K562 (cell line): ENCODE measurements at places on chromosomes 12 and 14.

DNA sequence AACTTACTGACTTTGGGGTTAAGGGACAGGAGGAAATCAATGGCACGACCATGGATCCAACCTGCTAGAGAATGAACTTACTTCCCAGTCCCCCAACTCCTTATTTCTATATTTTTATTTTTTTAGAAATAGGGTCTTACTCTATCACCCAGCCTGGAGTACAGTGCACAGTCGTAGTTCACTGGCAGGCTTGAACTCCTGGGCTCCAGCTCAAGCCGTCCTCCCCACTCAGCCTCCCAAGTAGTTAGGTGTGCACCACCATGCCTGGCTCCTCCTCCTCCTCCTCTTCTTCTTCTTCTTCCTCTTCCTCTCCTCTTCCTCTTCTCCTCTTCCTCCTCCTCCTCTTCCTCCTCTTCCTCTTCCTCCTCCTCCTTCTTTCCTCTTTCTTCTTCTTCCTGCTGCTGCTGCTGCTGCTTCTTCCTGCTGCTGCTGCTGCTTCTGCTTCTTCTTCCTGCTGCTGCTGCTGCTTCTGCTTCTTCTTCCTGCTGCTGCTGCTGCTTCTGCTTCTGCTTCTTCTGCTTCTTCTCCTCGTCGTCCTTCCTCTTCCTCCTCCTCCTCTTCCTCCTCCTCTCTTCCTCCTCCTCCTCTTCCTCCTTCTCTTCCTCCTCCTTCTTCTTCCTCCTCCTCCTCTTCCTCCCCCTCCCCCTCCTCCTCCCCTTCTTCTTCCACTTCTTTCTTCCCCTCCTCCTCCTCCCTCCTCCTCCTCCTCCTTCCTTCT, 390.1 kb upstream of the RGS6 start:
- no peak for DNase-seq

DNA sequence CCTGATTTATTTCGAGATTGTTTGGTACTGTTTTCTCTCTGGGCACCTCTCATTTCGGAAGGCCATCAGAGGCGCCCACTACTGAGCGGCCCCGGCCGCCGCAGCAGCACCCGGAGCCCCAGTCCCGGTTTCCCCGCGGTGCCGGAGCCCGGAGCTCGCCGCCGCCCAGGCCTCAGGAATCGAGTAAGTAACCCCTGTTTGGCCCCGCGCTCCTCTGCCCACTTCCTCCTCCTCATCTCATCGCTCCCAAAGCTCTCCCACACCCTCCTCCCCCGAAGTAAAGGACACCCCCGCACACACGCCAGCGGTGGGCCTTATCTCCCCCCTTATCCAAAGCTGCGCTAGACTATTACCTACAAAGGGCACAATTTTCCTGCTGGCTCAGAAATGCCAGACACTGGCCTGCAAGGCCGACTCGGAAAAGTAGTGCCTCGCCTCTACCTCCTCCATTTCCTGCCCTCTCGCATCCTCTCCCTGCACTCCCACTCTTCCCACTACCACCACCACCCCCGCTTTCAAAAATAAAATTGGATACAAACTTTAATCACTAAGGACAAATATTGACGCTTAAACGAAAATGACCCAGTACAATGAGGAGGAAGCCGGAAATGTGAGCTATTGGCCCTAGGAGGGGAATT, 637 bp upstream of the FOXG1 start:
- DNase-seq, result peak; percentile 27

GRCh38 chr12:79069009-79069408, 204.4 kb downstream of the SYT1 start:
- DNase-seq, result no peak

GRCh38 chr12:89389755-89390661, 37.7 kb upstream of the DUSP6 start:
- DNase-seq, result no peak

DNA sequence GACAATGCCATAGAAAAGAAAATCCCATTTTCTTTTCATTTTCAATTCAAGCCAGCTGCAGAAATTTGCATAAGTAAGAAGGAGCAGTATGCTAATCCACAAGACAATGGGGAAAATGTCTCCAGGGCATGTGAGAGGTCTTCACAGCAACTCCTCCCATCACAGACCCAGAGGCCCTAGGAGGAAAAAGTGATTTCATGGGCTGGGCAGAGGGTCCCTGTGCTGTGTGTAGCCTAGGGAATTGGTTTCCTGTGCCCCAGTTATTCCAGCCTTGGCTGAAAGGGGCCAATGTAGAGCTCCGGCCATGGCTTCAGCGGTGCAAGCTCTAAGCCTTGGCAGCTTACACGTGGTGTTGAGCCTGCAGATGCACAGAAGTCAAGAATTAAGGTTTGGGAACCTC, 211.4 kb downstream of the CCDC59 start:
- DNase-seq, result no peak

- no peak for DNase-seq
Observed at GRCh38 chr12:133227281-133227852, 8.3 kb downstream of the ANHX start.

DNA sequence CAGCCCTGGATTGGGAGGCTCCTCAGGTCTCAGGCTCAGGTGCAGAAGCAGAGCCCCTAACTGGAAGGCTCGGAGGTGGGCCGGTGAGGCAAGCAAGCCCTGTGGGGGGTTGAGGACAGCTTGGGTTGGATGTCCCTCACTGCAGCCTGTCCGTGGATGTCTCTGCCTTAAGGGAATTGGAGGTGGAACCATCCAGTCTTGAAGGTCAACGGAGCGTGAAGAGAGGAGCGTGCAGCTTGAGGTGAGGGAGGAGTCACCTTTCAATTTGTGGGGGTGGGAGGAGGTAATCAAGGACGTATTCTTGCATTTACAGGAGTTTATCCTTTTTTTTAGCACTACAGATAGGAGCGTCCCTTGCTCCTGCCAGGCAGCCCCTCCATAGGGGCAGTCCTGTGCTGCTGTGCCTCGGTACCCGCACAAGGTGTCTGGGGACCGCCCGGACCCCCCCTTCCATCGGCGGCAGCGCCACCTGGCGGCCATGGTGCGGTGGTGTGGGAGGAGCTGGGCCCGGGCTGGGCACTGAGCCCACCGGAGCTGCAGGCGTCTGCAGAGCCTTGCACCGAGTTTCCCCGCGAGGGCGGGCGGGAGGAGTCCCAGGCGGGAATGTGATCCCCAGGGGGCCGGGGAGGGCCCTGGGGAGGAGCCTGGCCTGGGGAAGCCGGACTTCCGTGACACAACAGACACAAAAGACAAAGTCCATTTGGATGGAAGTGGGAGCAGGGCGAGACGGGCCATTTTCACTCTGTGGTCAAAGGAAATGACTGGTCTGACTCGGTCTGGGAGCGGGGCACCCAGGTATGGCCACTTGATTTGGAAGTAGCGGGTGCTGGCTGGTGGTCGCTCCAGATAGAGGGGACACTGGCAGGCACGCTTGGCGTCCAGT, 864 bp downstream of the DNAJC22 start:
- DNase-seq, result peak; percentile 77

DNA sequence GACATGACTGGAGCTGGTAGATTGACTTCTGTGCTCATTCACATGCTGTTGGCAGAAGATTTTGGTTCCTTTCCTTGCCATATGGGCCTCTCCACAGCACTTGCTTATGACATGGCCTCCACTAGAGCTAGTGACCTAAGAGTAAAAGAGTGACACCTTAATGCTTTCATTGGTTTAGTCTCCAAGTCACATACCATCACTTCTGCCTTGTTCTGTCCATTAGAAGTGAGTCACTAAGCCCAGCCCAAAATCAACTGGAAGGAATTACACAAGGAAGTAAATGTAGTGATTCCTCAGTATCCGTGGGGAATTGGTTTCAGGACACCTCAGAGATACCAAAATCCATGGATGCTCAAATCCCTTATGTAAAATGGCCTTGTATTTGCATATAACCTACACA, 81.3 kb downstream of the PPHLN1 start:
- no peak for DNase-seq

DNA sequence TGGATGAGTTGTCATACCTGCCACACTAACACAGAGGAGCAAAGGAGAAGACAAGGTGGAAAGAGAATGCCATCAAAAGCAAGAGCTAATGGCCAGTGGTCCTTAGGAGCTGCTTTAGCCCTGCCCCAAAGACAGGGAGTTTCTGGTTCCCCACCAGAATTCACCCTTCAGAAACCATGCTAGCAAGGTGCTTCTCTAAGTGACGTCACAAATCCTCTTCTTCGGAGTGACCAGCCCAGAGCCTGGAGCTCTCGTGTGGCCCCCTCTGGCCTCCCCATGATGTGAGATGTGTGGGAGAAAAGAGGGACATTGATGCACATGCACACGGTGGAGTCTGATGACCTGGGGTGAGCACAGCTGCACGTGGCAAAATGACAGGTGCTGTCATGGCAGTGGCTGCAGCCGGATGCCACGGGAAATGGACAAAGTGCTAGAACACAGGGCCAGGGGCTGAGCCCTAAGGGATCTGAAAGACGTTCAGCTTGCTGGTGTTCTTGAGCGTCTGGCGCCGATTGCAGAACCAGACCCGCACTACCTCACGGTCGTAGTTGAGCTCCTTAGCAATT, 16.9 kb upstream of the TFCP2 start:
- no peak for DNase-seq

DNA sequence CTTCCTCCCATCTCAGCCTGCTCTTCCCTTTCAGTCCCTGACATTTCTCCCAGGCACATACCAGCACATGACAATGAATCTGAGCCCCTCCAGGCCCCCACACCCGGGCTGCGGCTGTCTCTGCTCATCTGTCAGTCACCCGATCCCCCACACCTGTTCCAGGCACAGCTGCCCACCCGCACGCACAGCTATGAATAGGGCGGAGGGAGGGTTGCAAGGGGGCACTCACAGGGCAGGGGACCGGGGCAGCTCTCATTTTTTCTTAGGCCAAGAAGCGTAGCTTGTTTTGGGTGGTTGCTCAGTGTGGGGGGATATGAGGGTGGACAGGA, 43.7 kb upstream of the TSPAN9 start:
- no peak for DNase-seq

GRCh38 chr12:93729934-93730333, 52.8 kb downstream of the CRADD start:
- no peak for DNase-seq

- no peak for DNase-seq
Observed at GRCh38 chr12:127278351-127278750, 988.6 kb upstream of the TMEM132C start.

DNA sequence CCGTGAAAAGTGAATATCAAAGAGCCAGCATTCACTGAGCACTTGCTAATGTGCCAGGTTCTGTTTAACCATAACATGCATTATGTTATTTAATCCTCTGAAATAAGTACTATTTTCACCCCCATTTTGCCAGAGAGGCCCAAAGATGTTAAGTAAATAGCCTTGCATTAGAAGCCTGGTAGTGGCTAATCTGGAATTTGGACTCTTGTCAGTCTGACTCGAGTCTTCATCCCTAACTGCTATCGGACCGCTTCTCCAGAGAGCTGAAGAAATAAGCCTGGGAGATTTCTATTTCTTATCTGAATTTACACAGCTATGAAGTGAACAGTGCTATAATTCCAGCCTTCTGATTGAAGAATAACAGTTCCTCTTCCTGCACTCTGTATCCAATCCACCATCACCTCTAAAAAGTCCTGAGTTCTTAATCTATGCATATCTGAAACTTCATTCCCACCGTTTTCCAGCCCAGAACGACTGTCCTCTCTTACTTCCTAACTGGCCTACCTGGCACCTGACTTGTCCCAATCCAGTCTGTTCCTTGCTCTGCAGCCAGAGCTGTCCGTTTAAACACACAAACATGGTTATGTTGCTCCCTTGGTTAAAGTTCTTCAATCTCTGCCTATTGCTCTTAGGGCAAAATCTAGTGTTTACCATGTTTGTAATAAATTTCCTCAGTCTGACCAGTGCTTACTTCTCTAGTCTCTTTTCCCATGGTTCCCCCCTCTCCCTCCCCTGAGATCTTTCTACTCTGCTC, 2.3 kb downstream of the POLR3B start:
- DNase-seq, result peak; percentile 15

GRCh38 chr12:47139000-47139681, 59.4 kb upstream of the AMIGO2 start:
- DNase-seq, result no peak

GRCh38 chr12:125533434-125534029, 468.3 kb downstream of the AACS start:
- DNase-seq, result peak; percentile 68

- DNase-seq, result no peak
Observed at GRCh38 chr14:102279282-102279681, 25.7 kb downstream of the MOK start.

GRCh38 chr14:62369919-62370560, 607.8 kb downstream of the SNAPC1 start:
- DNase-seq, result no peak

DNA sequence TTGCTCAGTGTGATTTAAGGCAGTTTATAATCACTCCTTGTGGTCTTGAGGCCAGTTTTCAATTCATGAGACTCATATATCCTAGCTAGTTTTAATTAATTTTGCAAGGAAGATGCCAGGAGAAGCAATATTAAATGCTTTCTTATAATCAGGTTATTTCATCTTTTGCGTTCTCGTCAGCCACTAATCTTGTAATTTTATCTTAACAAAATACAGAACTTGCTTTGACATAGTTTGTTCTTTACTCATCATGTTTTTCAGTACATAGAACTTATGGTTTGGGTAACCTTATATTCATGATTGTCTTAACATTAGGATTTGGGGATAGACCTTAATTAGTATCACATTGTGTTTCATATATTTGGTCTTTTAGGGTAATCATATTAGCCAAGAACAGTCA, 76.0 kb downstream of the LIN52 start:
- no peak for DNase-seq

- DNase-seq, result no peak
Observed at GRCh38 chr14:24310265-24310645, 315 bp downstream of the LTB4R2 start.

DNA sequence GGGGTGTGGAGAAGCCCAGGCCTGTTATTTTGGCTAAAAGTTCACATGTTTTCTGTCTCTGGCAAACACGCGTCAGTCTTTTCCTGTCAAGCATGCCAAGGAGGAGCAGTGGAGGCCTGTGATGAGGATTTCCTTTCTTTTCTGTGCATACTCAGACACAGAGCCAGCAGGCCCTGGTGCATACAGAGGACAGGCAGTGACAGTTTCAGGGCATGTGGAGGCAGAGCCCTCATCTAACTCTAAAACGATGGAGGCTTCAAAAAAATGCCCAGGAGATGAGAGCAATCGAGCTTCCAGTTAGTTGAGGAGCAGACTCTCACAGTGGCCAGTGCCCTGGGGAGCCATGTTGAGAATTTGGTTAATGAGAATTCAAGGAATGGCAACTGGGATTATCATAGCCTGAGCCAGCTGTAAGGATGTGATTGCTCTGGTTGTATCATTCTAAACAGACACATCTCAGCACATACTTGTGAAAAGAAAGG, 66.5 kb downstream of the TRAFD1 start:
- DNase-seq, result no peak

GRCh38 chr12:132222096-132222807, 78.0 kb downstream of the NOC4L start:
- no peak for DNase-seq

- DNase-seq, result peak; percentile 40
Observed at GRCh38 chr14:22002860-22003284, 329.3 kb upstream of the OR4E1 start.

GRCh38 chr14:60240139-60240856, 8.7 kb upstream of the PPM1A start:
- DNase-seq, result no peak

GRCh38 chr14:101217616-101218371, 314.3 kb upstream of the RTL1 start:
- no peak for DNase-seq

GRCh38 chr12:50060120-50060468, 2.7 kb downstream of the ASIC1 start:
- no peak for DNase-seq
